ENCODE measurements at places on chromosomes 16 and 17.

- DNase-seq: peak; percentile 60
Measured at GRCh38 chr17:45098869-45099616, 33.3 kb downstream of the PLCD3 start.

DNA sequence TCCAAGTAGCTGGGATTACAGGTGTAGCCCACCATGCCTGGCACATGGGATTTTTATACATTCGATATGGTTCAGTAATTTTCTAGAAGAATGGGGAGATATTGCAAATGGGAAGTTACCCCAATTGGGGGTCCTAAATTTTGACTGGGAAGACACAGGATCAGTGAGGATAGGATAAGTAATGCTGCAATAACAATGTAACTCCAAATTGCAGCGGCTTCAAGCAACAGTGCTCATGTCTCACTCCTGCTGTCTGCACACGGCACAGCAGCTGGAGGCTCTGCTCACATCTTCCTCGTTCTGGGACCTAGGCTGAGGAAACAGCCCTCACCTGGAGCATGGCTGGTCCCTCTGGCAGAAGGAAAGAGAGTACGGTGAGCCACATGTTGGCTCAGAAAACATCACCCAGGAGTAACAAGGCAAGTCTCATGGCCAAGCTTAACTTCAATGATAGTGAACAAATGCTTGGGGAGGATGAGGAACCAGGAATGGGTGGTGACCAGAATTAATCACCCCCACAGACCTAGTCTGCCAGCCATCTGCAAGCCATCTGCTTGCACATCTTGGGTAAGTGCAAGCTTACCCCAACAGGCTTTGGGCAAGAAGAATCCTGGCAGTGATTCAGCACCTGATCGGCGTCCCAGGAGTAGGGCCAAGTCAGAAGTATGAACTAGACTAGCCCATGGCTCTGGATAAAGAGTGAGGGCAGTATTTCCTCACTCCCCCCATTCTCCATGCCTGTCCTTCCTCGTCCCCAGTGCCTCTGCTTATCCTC lies 229.2 kb downstream of the COPRS start:
- no peak for DNase-seq

DNA sequence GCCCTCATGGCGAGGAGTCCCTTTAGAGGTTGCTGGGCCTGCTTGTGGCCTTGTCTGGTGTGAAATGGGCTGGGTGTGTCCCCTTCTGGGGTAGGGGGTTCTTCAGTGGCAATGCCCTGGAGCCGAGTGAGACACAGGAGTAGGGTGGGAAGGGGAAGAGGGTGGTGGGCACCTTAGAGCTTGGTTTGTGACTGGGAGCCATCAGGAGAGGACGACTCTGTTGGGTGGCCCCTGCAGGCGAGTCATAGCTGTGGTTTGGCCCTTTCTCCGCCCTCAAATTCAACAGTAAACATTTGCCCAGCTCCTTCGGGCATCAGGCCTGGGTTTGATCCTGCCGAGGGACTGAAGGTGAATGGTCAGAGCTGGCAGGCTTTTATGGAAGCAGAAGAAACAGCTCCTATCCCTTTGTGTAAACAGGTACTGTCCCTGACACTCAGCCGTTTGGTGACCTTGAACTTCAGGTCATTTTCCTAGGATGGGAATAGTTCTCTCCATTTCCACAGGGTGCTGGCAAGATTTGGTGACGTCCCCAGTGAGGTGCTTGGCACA lies 2.9 kb downstream of the E4F1 start:
- DNase-seq: no peak

GRCh38 chr17:51638971-51639370 lies 378.6 kb downstream of the UTP18 start:
- no peak for DNase-seq

DNA sequence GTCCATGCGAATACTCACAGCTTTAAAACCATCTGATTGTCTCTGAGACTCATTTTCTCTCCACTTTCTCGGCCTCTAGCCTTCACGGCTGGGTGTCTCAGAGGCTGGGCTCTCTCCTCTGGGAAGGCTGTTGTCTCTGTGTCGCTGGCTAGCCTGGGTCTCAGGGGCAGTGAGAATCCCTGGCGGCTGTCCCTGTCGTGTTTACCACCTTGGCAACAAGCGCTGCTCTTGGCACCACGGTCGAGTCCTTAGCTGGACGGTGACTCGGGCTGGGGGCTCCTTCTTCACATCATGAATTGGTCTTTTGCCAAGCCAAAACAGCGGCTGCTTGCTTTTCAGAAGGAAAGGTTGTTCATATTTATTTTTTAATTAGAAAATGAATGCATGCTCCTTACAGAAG lies 81.1 kb downstream of the MSI2 start:
- DNase-seq: no peak

- DNase-seq: peak; percentile 61
Measured at GRCh38 chr17:63405741-63406261, 40.3 kb downstream of the CYB561 start.

GRCh38 chr17:57404073-57404472 lies 147.8 kb downstream of the MSI2 start:
- no peak for DNase-seq
